Glomerular endothelial cell (primary cell): ENCODE measurements at places on chromosomes 7 and 10. TPM values are rescaled to one million over a fixed set of nuclear protein-coding genes. Genes with fewer than 3 reads are reported as not detected.

TSPAN12 gene
- 17.6 and 20.7 TPM in 2 replicates for total RNA-seq

- no peak for DNase-seq
Observed at GRCh38 chr7:151665368-151665767, 145.7 kb upstream of the RHEB start.

BTBD16 gene
- total RNA-seq: 0.47 TPM in 1 of 2 replicates, not detected in the other

DNA sequence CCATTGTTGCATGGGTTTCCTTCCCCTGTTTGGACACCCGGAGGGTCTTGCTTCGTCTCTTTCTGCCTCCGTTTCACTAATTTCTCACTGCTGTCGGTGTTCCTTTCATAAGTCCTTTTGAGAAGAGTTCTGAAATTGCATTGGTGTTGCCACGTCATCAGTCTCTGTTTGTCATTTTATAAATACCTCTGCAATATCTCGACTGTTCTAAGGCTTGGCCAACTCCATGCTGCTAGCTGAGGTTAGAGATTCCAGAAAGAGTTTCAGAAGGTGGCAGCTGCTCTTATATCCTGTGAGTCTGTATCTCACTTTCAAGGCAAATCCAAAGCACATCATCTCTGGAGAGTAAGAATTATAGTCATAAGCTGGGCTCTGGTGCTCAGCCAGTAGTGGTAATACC, 148.0 kb upstream of the INSYN2A start:
- no peak for DNase-seq

DNA sequence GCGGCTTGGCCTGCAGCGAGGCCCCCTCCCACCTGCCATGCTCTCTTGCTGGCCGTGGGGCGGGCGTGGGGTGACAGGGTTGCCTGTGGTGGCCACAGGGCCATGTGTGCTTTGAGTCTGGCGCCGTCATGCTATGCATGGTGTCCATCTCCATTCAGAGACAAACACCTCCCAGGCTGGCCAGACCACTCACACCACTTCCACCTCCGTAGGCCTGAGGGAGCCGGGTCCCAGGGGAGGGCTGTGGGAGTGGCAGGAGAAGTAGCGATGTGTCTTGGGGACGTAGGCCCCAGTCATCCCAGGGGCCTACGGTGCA, 65.5 kb downstream of the DNAJB6 start:
- no peak for DNase-seq

- no peak for DNase-seq
Observed at GRCh38 chr10:127889605-127890195, 3.0 kb downstream of the CLRN3 start.

DNA sequence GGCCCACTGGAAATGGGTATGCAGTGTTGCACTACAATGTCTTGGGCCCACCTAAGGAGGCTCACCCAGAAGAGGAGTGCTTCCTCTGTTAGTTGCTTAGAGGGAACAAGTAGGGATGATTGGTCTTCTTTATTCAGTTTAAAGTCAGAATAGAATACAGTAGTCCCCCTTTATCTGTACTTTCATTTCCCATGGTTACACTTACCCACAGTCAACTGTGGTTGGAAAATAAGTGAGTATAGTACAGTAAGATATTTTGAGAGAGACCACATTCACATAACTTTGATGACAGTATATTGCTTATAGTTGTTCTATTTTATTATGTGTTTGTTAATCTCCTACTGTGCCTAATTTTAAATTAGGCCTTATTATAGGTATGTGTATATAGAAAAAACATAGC, 151.4 kb downstream of the COL28A1 start:
- no peak for DNase-seq

GRCh38 chr7:30149640-30150272, 15.0 kb downstream of the MTURN start:
- DNase-seq: no peak

RAB19 gene
- not detected in 2 replicates for total RNA-seq
